ENCODE measurements at places on chromosomes 1 and 21.

- DNase-seq, result no peak
Observed at GRCh38 chr1:54070171-54070837, 16.9 kb downstream of the TCEANC2 start.

DNA sequence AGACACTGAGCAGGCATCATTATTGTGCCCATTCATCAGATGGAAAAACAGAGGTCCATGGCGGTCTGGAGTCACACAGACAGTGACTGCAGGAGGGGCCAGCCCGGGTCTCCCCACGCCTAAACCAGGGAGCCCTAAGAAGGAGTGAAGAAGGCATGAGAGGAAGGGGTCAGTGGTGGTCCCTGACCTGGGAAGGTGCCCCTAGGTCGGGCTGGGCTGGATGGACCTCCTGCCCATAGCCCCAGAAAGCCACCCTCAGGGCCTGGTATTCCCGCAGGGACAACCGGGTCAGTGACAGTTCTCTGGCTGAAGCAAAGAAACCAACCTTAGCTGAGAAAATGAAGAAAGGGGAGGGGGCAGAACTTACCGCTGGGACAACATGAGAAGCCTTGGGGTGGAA, 163.4 kb upstream of the C1orf174 start:
- no peak for DNase-seq

GRCh38 chr1:49364676-49365075, 588.0 kb upstream of the BEND5 start:
- no peak for DNase-seq

DNA sequence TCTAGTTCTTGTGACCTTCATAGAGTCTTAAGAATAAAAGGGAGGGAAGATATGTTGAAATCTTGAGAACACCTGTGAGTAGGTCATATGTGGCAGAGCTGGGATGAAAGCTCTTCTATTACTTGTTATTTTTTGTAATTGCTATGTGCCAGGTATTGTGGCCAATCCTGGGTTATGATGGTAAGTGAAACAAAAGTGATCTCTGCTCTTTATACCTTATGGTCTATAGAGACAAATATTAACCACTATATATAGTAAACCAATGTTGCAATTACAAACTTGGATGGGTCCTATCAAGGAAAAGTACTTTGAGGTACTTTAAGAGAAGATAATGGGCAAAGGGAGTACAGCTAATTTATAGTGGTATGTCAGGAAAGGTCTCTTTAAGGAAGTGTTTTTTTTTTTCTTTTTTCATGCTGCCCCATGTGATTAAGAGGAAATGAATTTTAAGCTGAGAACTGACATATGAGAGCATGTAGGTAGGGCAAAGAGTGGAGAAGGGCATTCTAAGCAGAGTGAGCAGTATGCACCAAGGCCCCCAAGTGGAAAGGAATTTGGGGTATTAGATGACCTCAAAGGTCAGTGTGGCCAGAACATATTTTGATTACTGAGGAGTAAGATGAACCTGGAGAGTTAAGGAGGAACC, 43.3 kb downstream of the POU2F1 start:
- DNase-seq, result no peak
